ENCODE measurements at places on chromosomes 12 and 14. TPM values are rescaled to one million over a fixed set of nuclear protein-coding genes. Genes with fewer than 3 reads are reported as not detected.

RNF212B gene
- not detected for polyA plus RNA-seq

B4GALNT1 gene
- 3.3 TPM for polyA plus RNA-seq

BIN2 gene
- 1.8 TPM for polyA plus RNA-seq

SOX5 gene
- polyA plus RNA-seq, result 1.9 TPM

LRRC43 gene
- polyA plus RNA-seq, result 2.3 TPM

AKAP5 gene
- polyA plus RNA-seq, result 0.09 TPM

GPR162 gene
- 6.8 TPM for polyA plus RNA-seq

POU6F1 gene
- polyA plus RNA-seq, result 4.6 TPM

GALNT16 gene
- polyA plus RNA-seq, result 33.2 TPM

ACSM4 gene
- not detected for polyA plus RNA-seq

FBLN5 gene
- 122 TPM for polyA plus RNA-seq

C14orf132 gene
- 2.9 TPM for polyA plus RNA-seq

SLCO1B1 gene
- not detected for polyA plus RNA-seq

MMAB gene
- polyA plus RNA-seq, result 46.9 TPM

SPIC gene
- polyA plus RNA-seq, result not detected

P2RX2 gene
- not detected for polyA plus RNA-seq

GLT8D2 gene
- polyA plus RNA-seq, result 9.9 TPM

GARIN6 gene
- polyA plus RNA-seq, result not detected

RNASE3 gene
- 0.14 TPM for polyA plus RNA-seq

RHNO1 gene
- polyA plus RNA-seq, result 13.6 TPM

SLC48A1 gene
- 22.0 TPM for polyA plus RNA-seq

LIN7A gene
- polyA plus RNA-seq, result 9.2 TPM

CRY1 gene
- polyA plus RNA-seq, result 6.9 TPM

NFE2 gene
- 0.32 TPM for polyA plus RNA-seq

GPR68 gene
- 0.25 TPM for polyA plus RNA-seq

ATL1 gene
- 1.4 TPM for polyA plus RNA-seq

SLCO1A2 gene
- not detected for polyA plus RNA-seq

ZFC3H1 gene
- polyA plus RNA-seq, result 12.4 TPM

PCBP2 gene
- 349 TPM for polyA plus RNA-seq

IAPP gene
- not detected for polyA plus RNA-seq

AVPR1A gene
- polyA plus RNA-seq, result 0.61 TPM

RBP5 gene
- polyA plus RNA-seq, result 0.77 TPM

FAM186B gene
- 0.16 TPM for polyA plus RNA-seq

CNTN1 gene
- polyA plus RNA-seq, result 0.41 TPM

EVL gene
- polyA plus RNA-seq, result 46.6 TPM

ASIC1 gene
- 2.0 TPM for polyA plus RNA-seq

KRT71 gene
- not detected for polyA plus RNA-seq

KCNA1 gene
- not detected for polyA plus RNA-seq

CACNA2D4 gene
- polyA plus RNA-seq, result 1.2 TPM

PTGES3 gene
- polyA plus RNA-seq, result 116 TPM

FKBP11 gene
- polyA plus RNA-seq, result 7.6 TPM

HOXC10 gene
- not detected for polyA plus RNA-seq

UNC79 gene
- 0.16 TPM for polyA plus RNA-seq

C12orf54 gene
- polyA plus RNA-seq, result not detected

SLC25A47 gene
- not detected for polyA plus RNA-seq

GPR65 gene
- polyA plus RNA-seq, result 0.25 TPM

DPPA3 gene
- polyA plus RNA-seq, result not detected

MORN3 gene
- polyA plus RNA-seq, result 0.38 TPM

KRT80 gene
- 0.05 TPM for polyA plus RNA-seq

SIX4 gene
- polyA plus RNA-seq, result 1.1 TPM

ACTN1 gene
- polyA plus RNA-seq, result 80.5 TPM

PCNX4 gene
- 19.5 TPM for polyA plus RNA-seq

TAS2R30 gene
- 0.25 TPM for polyA plus RNA-seq

All from right cardiac atrium (tissue), 5 donors.